ENCODE measurements at places on chromosomes 12 and 14. TPM values are rescaled to one million over a fixed set of nuclear protein-coding genes. Genes with fewer than 3 reads are reported as not detected.

GRCh38 chr14:105439710-105440553 is 20.3 kb downstream of the MTA1 start:
- H3K36me3 ChIP-seq = no peaks in the 10 kb centered on the region
- no peak for DNase-seq
- no peaks in the 10 kb centered on the region for H3K27me3 ChIP-seq

The PPM1H gene
- total RNA-seq = 0.29 TPM

- no peaks in the 10 kb centered on the region for H3K36me3 ChIP-seq
- DNase-seq = no peak
- no peaks in the 10 kb centered on the region for H3K4me1 ChIP-seq
- H3K4me3 ChIP-seq = no peak overlapping the region
- no peak overlapping the region for H3K27ac ChIP-seq
Measured at GRCh38 chr12:25101092-25101445, 93.9 kb downstream of the DNAI7 start.

DNA sequence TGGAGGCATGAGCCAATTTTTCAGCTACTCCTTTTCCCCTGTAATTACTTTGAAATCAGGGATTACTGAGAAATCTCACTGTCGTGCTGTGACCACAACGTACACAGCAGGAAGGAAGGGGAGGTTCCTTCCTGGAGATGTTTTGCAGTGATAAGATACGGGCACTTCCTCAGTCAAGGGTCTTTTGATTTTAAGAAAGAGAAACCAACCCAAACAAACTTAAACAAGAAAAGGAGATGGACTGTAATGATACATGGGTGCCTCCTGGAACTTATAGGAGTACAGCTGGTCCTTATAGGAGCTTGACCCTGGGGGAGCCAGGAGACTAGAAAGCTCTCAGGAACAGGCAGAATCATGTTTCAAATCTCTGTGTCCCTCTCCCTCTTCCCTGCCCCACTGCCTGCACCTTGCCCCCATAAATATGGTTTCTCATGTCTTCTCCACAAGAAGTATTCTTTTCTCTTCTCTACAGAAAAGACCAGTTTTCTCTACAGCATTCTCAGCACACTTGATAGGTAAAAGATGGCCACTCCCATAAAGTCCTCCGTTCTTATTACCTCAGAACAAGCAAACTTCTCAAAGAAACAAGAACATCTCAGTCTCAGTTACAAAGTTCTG is 281.1 kb upstream of the AMIGO2 start:
- DNase-seq = no peak
- H3K27ac ChIP-seq = no peak overlapping the region
- H3K4me3 ChIP-seq = no peak overlapping the region
- H3K27me3 ChIP-seq = no peaks in the 10 kb centered on the region
- H3K4me1 ChIP-seq = no peaks in the 10 kb centered on the region

- DNase-seq = no peak
- H3K27ac ChIP-seq = no peak overlapping the region
- H3K36me3 ChIP-seq = no peaks in the 10 kb centered on the region
- no peaks in the 10 kb centered on the region for H3K27me3 ChIP-seq
Measured at GRCh38 chr14:54026671-54027070, 70.0 kb upstream of the BMP4 start.

GRCh38 chr12:126355346-126355745 is 1290.1 kb downstream of the AACS start:
- no peaks in the 10 kb centered on the region for H3K4me1 ChIP-seq
- no peak overlapping the region for H3K4me3 ChIP-seq
- DNase-seq = no peak
- H3K36me3 ChIP-seq = no peaks in the 10 kb centered on the region

The CALM1 gene
- 779 TPM for total RNA-seq

All from stomach (tissue), 19 donors.